Kidney (tissue), 22 donors: ENCODE measurements at places on chromosomes 3 and 15.

GRCh38 chr3:25339225-25339624, 88.8 kb upstream of the RARB start:
- peak; percentile 23 for DNase-seq

- no peak for DNase-seq
Observed at GRCh38 chr15:48292458-48292857, 38.8 kb upstream of the DUT start.

DNA sequence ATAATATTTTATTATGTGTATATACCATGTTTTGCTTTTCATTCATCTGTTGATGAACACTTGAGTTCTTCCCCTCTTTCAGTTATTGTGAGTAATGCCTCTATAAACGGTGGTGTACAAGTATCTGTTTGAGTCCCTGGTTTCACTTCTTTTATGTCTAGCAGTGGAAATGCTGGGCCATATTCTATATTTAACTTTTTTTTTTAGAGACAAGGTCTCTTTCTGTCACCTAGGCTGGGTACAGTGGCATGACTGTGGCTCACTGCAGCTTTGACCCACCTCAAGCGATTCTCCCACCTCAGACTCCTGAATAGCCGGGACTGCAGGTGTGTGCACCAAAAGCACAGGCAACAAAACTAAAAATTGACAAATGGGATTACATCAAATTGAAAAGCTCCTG, 19.9 kb downstream of the GOLM2 start:
- DNase-seq, result no peak

- peak; percentile 99 for DNase-seq
Observed at GRCh38 chr3:53347261-53348064, at the start of gene DCP1A. DCP1A (minus strand) TSS chr3:53347543; CDS start chr3:53347517, 26 bp downstream.

- no peak for DNase-seq
Observed at GRCh38 chr3:161369531-161369930, 1.8 kb downstream of the SPTSSB start.

DNA sequence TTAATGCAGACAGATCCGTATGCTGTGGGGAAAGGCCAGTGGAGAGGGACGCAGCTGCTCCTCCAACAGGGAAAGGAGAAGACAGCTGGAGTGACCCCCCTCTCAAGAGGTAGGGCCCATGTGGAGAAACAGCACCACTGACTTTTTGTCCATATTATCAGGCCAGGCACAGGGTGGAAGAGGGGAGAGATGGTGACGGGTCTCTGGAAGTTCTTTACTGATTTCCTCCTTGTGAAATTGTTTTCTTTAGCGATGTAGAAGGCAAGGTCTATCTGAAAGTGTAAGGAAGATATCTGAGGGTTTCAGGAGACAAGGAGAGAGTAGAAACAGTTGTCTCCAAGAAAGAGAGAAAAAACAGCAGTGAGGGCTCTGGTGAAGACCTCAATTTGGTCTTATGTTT, 338.8 kb downstream of the VPS13C start:
- no peak for DNase-seq

DNA sequence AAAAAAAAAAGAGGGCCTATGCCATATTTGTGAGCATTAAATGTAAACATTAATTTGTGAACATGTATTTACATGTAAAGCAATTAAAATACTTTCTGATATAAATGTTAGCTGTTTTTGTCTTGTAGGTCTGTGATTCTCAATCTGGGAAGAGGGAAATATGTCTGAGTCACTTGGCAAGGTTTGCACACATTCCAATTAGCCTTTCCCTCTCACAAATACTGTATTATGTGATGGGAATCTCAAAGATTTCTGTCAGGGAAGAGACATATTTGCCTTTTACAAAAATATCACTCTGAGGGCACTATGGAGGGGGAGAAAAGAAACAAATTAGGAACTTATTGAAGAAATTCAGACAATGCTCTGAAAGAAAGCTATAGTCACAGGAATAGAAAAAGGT, 483.6 kb downstream of the GBE1 start:
- DNase-seq, result no peak

DNA sequence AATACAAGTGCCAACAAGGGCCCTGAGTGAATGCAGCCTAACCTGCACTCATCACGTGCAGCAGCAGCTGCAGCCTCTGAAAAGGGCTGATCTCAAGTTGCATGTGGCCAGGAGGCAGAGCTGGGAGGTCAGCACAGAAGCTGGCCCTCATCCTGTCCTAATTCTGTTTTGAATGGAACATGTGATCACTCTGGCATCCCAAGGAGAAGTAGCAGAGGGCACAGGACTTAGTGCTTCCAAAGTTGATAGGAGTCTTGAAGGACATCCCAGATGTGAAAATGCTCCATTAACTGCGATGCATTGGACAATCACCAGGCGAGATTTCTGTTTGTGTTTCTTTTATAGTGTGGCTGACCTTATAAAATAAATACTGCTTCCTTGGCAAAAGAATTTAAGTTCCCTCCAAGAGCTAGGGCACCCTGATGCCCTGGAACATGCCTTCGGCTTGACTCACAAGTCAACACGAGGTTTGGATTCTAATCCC, 31.6 kb upstream of the STAG1 start:
- no peak for DNase-seq

DNA sequence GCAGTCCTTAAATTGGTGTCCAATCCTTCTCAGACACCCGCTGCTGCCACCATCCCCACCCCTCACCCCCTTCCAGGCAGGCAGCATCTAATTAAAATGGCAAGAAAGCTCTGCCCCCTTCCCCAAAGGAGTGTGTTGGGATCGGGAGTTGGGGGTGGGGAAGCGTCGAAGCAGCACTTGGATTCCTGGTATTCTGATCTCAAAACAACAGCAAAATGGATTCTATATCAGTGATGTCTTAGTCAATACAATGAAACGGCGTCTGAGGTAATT, 1.4 kb downstream of the TNIK start:
- DNase-seq, result no peak

DNA sequence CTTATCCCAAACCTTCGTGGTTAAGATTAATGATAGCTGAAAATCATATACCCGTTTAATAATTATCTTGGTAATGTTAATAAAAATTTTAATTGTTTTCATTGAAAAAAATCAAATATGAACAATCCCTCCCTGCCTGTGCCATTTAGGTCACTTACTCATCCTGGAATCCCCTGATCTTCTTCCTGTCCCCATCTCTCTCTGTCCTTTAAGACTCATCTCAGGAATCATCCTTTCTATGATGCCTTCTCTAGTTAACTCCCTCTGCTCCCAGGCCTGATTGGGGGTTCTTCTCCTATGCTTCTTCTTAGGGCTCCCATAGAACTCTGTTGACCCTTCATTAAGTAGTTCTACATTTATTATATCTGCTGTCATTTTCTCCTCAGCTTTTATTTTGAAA, 91.6 kb downstream of the MBNL1 start:
- DNase-seq, result no peak

DNA sequence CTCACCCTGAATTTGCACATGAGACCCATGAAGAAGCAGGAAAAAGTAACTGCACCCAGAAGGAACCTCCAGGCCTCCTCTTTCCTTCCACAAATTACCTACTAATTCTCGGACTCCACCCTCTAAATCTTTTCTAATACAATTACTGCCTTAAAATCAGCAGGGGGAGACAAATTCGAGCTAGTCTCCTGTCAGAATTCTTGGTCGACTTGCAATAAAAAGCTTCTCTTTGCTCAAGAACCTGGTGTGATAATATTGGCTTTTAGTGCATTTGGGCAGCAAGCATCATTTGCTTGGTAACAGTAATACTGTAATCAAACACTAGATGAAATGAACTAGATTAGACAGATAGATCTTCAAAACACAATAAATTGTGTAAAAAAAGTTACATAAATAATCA, 281.9 kb downstream of the RAP2B start:
- no peak for DNase-seq

- DNase-seq, result no peak
Observed at GRCh38 chr3:108407886-108408285, 102.5 kb downstream of the MYH15 start.
